CD4-positive, alpha-beta T cell treated with Interleukin-10 for 1 hour (primary cell): ENCODE measurements at places on chromosomes 16 and 17.

- DNase-seq, result no peak
Measured at GRCh38 chr17:73971127-73971526, 232.4 kb upstream of the RPL38 start.

DNA sequence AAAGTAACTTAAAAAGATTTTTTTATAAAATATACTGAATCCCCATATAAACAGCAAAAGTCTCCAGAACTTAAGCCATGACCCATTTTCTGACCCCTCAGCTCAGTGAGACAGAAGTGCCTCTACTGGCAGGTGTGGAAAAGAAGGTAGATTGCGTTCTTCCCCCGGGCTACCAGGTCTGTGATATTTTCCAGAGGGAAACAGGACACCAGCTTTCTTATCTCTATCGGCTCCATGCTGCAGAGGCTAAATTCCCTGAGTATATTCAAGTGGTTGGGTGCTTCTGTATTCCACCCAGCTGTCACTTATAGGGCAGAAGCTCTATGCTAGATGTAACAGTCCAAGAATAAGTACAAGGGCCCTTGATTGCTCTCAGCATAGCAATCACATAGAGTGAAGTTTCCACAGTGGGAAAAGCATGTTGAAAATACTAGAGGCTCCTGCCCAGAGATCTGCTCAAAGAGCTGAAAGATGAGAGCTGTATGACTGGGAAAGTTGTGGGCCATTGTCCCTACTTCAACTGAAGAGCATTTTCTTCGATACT lies 687.3 kb downstream of the CDH11 start:
- no peak for DNase-seq

GRCh38 chr16:69773260-69773947 lies 11.3 kb downstream of the WWP2 start:
- no peak for DNase-seq

GRCh38 chr16:11252482-11252931 lies 3.5 kb downstream of the SOCS1 start:
- DNase-seq, result peak; percentile 22

DNA sequence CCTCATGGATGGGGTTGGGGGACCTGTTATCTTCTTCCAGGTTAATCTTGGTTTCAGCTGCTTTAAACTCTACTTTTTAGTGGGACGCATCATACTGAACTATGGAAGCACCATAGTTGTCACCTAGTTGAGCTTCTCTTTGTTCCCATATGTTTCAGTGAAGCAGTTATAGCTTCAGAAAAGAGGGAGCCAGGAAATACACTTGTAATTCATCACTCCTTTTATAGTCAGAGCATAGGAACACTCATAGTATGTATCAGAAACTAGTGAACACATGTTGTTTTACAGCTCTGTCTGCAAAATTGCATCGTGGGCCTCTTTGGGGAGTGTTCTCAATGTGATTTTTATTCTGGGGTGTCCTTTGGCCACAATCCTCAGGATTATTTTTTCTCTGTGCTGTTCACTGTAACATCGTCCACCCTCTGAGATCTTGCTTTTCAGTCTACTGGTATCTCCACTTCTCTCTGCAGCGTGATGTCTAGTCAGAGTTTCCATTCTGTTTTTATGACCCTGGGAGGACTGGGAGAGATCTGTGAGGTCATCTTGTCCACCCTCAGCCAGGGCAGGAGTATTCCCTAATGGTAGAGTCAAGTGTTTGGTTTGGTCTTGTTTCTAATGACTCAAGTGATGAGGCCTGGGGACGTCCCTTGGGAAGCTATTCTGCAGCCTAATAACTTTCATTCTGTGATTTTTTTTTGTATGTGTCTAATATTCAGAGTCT lies 585.4 kb downstream of the WWOX start:
- DNase-seq, result no peak

DNA sequence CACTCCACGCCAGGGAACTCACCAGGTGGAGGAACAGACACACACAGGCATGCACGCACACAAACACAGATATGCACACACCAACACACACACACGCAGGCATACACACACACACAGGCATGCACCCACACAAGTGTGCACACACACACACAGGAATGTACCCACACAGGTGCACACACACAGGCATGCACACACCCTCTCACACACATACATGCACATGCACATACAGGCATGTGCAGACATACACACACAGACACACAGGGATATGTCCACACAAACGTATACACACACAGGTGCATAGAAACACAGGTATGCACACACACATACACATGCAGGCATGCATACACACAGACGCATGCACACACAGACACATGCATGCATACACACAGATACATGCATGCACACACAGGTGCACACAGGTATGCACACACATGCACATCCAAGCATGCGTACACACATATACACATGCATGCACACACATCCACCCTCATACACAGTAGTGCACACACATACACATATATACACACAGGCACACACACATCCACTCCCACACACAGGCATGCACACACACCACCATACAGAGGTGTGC lies 39.2 kb downstream of the COTL1 start:
- DNase-seq, result no peak

DNA sequence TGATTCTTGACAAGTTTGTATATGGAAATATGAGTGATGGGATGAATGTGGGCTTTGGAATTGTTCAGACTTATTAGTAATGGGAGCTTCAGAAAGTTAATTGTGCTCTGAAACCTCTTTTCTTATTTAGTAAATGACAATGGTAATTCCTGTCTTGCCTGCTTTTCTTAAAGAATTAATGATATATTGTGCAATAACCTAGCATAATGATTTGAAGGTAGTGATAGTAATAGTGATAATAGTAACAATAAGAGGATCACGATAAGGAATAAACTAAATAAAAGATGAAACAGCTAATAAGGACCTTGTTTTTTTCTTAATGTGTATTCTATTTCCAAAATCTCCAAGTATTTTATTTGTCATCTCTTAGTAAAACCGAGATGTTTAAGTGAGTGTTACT lies 245.0 kb upstream of the CPHXL start:
- DNase-seq, result no peak

- peak; percentile 19 for DNase-seq
Measured at GRCh38 chr16:19118938-19119431, 5.2 kb downstream of the ITPRIPL2 start.

- no peak for DNase-seq
Measured at GRCh38 chr16:10076037-10076436, 106.2 kb downstream of the GRIN2A start.

DNA sequence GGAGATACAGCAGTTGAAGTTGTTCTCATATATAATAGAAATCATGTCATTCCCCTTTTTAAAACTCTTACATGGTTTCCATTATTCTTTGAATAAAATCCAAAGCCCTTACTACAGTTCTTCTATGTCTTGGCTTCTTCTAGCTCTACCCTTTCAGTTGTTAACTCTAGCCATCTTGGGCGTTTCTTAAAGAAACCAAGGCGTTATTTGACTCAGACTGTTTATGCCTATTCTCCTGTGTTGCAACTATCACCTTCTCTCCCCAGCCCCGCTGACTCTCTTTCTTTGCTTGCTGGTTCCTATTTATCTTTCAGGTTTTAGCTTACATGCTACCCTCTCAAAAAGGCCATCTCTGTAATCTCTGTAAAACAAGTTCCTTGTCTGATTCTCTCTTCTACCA lies 32.7 kb downstream of the NFATC3 start:
- DNase-seq, result no peak

GRCh38 chr16:12447556-12447955 lies 356.1 kb downstream of the CPPED1 start:
- DNase-seq, result no peak

DNA sequence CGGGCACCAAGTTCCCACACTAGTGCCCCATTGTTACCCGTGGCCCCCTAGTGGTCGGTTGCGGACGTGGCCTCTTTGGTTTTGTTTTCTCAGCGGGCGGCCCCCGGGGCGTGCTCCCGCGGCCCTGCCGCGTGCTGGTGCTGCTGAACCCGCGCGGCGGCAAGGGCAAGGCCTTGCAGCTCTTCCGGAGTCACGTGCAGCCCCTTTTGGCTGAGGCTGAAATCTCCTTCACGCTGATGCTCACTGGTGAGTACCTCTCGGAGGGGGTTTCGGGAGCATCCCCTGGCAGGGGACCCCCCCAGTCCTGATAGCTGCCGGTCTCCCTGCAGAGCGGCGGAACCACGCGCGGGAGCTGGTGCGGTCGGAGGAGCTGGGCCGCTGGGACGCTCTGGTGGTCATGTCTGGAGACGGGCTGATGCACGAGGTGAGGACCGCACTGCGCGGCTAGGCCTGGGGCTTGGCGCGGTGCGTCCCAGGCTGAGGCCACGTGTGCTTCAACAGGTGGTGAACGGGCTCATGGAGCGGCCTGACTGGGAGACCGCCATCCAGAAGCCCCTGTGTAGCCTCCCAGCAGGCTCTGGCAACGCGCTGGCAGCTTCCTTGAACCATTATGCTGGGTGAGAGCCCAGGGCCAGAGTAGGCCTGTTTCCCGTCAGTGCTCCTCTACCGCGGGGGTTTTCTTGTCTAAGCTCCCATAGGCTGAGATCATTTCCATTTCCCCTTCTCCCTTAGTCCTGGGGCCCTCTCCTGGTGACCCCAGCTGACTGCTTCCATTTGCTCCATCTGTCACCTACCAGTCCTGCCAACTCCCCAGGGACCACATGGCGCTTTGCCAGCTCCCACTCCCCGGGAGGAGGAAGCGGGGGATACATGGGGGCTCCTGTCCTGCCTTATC lies 1.7 kb downstream of the SPHK1 start:
- DNase-seq, result peak; percentile 88

GRCh38 chr16:14177704-14178103 lies 106.6 kb downstream of the MRTFB start:
- DNase-seq, result no peak

- DNase-seq, result no peak
Measured at GRCh38 chr17:42920922-42921321, 20.3 kb downstream of the G6PC1 start.

DNA sequence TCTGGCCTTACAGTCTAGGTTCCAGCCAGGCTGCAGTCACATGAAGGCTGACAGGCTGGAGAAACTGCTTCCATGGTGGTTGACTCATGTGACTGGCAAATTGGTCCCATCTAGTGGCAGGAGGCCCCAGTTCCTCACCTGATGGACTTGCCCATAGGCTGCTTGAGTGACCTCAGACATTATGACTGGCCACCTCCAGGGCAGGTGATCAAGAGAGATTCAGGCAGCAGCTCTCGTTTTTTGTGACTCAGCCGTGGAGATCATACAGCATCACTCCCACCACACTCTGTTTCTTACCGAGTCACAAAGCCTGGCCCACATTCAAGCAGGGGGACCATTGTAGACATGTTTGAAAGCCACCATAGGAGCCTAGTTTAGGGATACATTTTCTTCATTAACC lies 34.5 kb downstream of the SIAH1 start:
- DNase-seq, result no peak

DNA sequence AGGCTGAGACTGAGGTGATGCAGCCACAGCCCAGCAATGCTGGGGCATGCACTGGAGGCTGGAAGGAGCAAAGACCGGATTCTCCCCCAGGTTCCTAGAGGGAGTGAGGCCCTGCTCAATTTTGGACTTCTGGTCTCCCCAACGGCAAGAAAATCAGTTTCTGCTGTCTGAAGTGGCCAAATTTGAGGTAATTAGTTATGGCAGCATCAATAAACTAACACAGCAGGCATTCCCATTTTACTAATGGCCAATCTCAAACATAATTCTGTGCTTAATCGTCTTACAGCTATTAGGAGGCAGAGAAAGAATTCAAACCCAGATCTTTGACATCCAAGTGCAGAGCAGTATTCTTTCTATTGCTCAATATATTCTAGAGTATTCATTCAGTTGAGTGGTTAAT lies 16.2 kb downstream of the NETO2 start:
- no peak for DNase-seq

- no peak for DNase-seq
Measured at GRCh38 chr17:50558581-50558940, 2.0 kb upstream of the CACNA1G start.

- no peak for DNase-seq
Measured at GRCh38 chr16:78227855-78228254, 128.4 kb downstream of the WWOX start.

- DNase-seq, result peak; percentile 51
Measured at GRCh38 chr17:48541577-48542113, 3.3 kb downstream of the HOXB2 start.

GRCh38 chr16:50533317-50533716 lies 14.9 kb upstream of the NKD1 start:
- DNase-seq, result no peak

- DNase-seq, result no peak
Measured at GRCh38 chr17:33263396-33263795, 29.7 kb downstream of the ASIC2 start.

DNA sequence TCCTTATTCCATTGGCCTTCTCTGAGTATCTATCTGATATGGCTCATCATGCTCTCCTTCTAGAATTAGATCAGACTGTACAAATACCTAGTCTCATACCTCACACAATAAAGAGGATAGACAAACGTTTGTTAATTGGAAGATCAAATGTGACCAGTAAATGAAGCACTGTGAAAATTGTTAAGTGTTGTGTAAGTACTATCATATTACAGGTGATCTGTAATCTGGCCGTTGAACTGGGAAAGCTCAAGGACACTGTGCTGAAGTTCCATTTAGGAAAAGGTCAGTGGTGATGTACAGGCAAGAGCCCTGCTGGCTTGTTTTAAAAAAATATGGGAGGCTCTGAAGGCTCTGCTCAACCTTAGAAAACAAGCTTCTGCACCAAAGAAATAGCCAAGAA lies 38.5 kb upstream of the CORO6 start:
- DNase-seq, result no peak

GRCh38 chr17:80545499-80545826 lies 825 bp downstream of the RPTOR start:
- no peak for DNase-seq

DNA sequence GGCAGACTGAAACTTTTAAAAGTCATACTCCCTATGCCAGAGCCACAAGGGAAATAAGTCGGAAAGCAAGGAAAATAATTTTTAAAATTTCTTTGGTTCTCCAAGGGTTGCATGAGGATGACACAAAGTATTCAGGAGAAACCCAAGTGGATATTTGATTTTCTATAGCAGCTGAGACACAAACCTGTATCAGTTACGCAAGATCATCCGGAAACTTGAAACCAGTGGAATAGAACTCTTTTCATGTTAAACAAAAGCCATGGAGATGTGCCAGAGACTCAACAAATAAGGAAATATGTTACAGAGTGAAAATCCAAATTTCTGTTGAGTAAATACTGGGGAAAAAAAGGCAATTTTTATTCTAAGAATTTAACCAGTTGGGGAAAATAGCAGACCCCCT lies 294.7 kb downstream of the KIF2B start:
- no peak for DNase-seq

DNA sequence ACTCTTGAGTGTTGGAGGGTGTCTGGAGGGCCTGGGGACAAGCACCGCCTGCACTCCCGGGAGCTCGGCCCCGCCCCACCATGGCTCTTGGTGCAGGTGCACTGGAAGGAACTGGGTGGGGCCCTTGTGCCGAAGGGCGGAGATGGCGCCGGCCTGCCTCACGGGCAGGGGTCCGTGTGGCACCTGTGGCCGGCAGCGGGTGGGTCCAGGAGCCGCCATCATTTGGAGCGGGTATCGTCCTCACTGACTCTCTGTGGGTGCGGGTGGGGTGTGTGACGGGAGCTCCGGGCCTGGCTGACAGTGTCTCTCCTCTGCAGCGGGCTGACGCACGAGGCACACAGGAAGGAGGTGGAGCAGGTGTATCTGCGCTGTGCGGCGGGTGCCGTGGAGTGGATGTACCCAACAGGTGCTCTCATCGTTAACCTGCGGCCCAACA lies 5.2 kb downstream of the METRNL start:
- DNase-seq, result no peak
